ENCODE measurements at places on chromosomes 7 and 10. TPM values are rescaled to one million over a fixed set of nuclear protein-coding genes. Genes with fewer than 3 reads are reported as not detected.

GRCh38 chr7:4801839-4802231, 26.4 kb downstream of the AP5Z1 start:
- no peaks in the 10 kb centered on the region for H3K27me3 ChIP-seq
- no peak for DNase-seq
- no peaks in the 10 kb centered on the region for H3K4me1 ChIP-seq
- no peaks in the 10 kb centered on the region for H3K36me3 ChIP-seq
- H3K27ac ChIP-seq, result no peak overlapping the region

DNA sequence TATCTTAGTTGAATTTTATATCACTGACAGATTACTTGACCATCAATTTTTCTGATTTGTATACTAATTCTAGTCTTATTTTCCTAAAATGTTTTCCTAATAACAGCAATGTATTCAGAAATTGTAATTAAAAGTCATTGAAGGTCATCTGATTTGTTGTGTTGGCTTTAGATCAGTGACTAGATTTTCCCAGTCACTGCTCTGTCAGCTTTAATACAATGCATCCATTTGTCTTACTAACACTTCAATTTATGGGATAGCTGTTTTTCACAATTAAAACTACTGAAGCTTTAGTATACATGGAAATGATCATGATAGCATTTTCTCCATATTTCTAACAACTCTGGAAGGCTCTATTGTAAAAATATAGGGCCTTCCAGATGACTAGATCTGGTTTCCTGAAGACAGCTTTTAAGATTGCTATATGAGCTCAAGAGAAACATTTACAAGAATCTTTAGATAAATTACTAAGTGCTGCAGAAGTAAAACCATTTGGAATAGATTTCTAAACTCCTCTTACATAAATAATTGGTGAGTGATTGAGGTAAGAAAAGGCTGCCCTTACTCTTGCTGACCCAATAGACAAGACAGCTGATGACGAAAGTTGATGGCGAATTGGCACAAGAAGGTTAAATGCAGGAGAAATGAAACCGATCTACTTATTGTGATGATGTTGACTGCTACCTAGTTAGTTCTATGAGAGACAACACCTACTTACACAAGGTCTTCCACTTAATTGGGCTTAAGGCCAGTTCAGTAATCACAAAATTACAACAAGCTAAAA, 74.1 kb downstream of the LRRTM3 start:
- no peak overlapping the region for H3K4me3 ChIP-seq
- H3K36me3 ChIP-seq, result no peaks in the 10 kb centered on the region
- no peaks in the 10 kb centered on the region for H3K4me1 ChIP-seq
- DNase-seq, result no peak

Gene FAM25G
- not detected for total RNA-seq

DNA sequence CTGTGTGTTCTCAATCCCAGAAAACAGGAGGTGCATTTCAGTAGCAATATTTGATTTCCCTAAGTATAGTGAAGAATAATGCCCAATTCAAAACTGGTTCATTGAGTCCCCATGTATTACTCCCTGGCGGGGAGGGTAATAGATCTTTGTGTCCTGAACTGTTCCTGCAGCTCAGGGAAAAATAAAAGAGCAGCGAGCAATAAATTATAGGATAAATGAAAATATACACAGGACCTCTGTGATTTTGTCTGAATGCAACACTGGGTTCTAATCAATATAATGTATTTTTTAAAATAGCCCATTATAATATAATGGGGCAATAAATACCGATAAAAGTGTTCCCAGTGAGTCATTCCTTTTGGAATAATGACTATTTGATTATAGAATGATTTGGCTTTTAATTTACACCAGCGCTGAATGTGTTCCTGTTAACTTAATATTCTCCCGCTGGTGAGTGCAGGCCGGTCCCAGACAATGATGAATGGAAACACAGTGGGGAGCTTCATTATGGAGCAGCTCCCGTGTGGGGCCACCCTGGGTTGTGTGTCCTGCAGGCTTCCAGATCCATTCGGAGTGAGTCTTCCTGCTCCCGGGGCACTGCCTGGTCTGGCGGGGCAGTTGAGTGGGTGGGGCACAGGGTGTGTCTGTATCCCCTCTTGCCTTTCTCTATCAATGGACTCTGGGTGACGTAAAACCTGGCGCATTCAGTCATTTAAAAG, 263.1 kb downstream of the ACTR3B start:
- DNase-seq, result no peak
- no peak overlapping the region for H3K27ac ChIP-seq
- no peaks in the 10 kb centered on the region for H3K27me3 ChIP-seq
- H3K4me1 ChIP-seq, result no peaks in the 10 kb centered on the region
- H3K4me3 ChIP-seq, result no peak overlapping the region

Gene ABCC2
- total RNA-seq, result 128 TPM

Gene AKR1C1
- 28.4 TPM for total RNA-seq

Gene CTTNBP2
- 3.2 TPM for total RNA-seq

DNA sequence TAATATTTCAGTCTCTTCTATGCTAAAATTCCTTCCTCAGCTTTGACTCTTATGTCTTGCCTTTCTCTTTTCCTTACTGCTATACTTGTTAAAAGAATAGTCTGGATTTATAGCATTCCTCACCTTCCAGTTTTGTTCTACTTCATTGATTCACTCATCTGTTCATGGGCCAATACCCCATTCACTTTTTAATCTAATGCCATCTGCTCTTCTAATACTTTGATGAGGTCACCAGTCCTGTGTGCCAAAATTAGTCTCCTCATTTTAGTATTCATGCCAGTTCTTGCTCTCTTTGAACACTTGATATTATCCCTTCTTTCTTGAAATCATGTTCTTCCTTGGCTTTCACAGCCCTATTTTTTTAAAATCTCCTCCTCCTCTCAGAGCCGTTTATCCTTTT, 19.3 kb downstream of the STK17A start:
- H3K4me3 ChIP-seq, result no peak overlapping the region
- H3K27ac ChIP-seq, result no peak overlapping the region
- DNase-seq, result no peak
- H3K27me3 ChIP-seq, result no peaks in the 10 kb centered on the region
- no peaks in the 10 kb centered on the region for H3K4me1 ChIP-seq
- no peaks in the 10 kb centered on the region for H3K36me3 ChIP-seq

DNA sequence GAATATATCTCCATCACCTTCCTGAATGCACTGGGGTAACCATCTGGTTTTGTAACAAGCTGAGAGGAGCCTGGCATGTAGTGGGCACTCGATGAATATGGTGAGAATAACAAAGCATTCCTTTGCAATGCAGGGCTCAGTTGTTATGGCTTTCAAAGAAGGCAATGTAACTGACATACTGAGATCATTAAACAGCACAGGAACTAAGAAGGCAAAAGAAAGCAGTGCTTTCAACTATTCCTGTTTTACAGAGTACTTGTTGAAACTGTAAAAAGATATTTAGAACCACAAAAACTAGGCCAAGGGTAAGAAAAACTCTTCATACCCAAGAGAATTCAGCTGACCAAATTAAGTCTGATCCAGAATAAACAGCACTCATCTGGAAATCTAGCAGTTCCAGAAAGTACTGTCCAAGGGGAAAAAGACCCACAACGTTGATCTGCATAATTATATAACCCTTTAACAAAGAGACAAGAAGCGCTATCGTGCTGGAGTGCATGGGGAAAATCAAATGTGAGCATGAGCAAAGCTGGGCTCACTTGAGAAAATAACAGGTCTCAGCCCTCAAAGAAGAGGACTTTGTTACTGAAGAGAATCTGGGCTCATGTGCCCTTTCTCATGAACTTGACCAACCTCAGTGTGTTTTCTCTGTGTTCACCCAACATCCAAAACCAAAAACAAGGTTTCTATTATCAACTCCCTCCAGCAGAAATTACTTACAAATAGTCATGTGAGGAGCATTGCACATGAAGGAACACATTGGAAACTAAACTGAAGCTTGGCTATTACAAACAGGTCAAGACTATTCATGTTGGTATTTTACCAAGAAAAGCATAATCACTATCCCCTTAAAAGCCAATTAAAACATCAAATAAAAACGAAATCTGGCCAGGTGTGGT, 116.2 kb downstream of the AVL9 start:
- no peaks in the 10 kb centered on the region for H3K36me3 ChIP-seq
- H3K4me1 ChIP-seq, result no peaks in the 10 kb centered on the region
- H3K27ac ChIP-seq, result no peak overlapping the region
- no peaks in the 10 kb centered on the region for H3K27me3 ChIP-seq
- no peak for DNase-seq

Gene SPAM1
- not detected for total RNA-seq

- H3K27me3 ChIP-seq, result no peaks in the 10 kb centered on the region
- no peak overlapping the region for H3K4me3 ChIP-seq
- H3K27ac ChIP-seq, result no peak overlapping the region
- no peaks in the 10 kb centered on the region for H3K4me1 ChIP-seq
- H3K36me3 ChIP-seq, result no peaks in the 10 kb centered on the region
Measured at GRCh38 chr7:67008260-67008659, 11.6 kb downstream of the TYW1 start.

Gene PTPN20
- not detected for total RNA-seq

- H3K27me3 ChIP-seq, result no peaks in the 10 kb centered on the region
- no peak overlapping the region for H3K4me3 ChIP-seq
- H3K36me3 ChIP-seq, result no peaks in the 10 kb centered on the region
- no peak overlapping the region for H3K27ac ChIP-seq
- H3K4me1 ChIP-seq, result no peaks in the 10 kb centered on the region
Measured at GRCh38 chr7:80496586-80496985, 15.3 kb downstream of the GNAT3 start.

DNA sequence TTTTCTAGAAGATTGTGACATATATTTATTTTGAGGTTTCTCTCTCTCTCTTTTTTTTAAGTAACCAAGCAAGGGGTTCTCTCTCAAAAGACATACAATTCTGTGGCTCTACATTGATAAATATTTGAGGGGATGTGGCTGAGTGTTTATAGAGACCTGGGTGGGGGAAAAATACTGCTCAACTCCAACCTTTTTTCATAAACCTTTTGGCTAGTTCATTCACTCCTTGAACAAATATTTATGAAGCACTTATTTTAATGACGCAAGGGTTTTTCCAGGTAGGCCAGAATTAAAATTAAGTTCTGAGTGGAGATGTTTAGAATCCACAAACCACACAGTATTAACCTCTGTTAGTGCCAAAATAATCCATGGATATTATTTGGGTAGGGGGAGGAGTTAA, 100.2 kb downstream of the PTPRE start:
- no peaks in the 10 kb centered on the region for H3K4me1 ChIP-seq
- no peak overlapping the region for H3K4me3 ChIP-seq
- H3K27me3 ChIP-seq, result peaks cover 2% of the 10 kb centered on the region
- H3K27ac ChIP-seq, result no peak overlapping the region

Gene HOXA3
- 22.6 TPM for total RNA-seq

- no peak overlapping the region for H3K27ac ChIP-seq
- no peak overlapping the region for H3K4me3 ChIP-seq
- no peak for DNase-seq
- no peaks in the 10 kb centered on the region for H3K36me3 ChIP-seq
- peaks cover 26% of the 10 kb centered on the region for H3K4me1 ChIP-seq
- H3K27me3 ChIP-seq, result no peaks in the 10 kb centered on the region
Measured at GRCh38 chr10:86673827-86674581, 5.7 kb downstream of the LDB3 start.
